Body of pancreas (tissue), 4 donors: ENCODE measurements at places on chromosomes 4 and X. TPM values are rescaled to one million over a fixed set of nuclear protein-coding genes. Genes with fewer than 3 reads are reported as not detected.

Gene DKK2
- total RNA-seq = not detected

Gene BEX1
- 41.5 TPM for total RNA-seq

Gene MND1
- not detected for total RNA-seq

Gene ASB12
- not detected for total RNA-seq

Gene CENPE
- total RNA-seq = 0.33 TPM

Gene NUP62CL
- total RNA-seq = 9.3 TPM

Gene H2BW2
- not detected for total RNA-seq

Gene ERAS
- not detected for total RNA-seq

Gene SLC2A9
- total RNA-seq = 8.6 TPM

Gene P2RY8
- total RNA-seq = 0.78 TPM

Gene UGT2B11
- total RNA-seq = not detected

Gene STATH
- not detected for total RNA-seq

Gene MBNL3
- total RNA-seq = 14.8 TPM

Gene FAM241A
- total RNA-seq = 2.0 TPM

Gene CXorf51A
- total RNA-seq = not detected

Gene TCEAL6
- total RNA-seq = not detected

Gene CT83
- not detected for total RNA-seq

Gene MAGEA4
- total RNA-seq = not detected

Gene CNGA2
- total RNA-seq = not detected

Gene ENPP6
- total RNA-seq = not detected

Gene NPY1R
- 4.9 TPM for total RNA-seq

Gene VSIG4
- 14.8 TPM for total RNA-seq

Gene LONRF3
- 18.8 TPM for total RNA-seq

Gene IGSF1
- total RNA-seq = 0.33 TPM

Gene TMEM156
- 2.9 TPM for total RNA-seq

Gene SPATA4
- not detected for total RNA-seq

Gene N4BP2
- total RNA-seq = 15.0 TPM

Gene ATP5ME
- 37.9 TPM for total RNA-seq

Gene KLKB1
- total RNA-seq = 3.1 TPM

Gene SMIM31
- 0.78 TPM for total RNA-seq

Gene WNK3
- total RNA-seq = 1.6 TPM

Gene ASB9
- 4.9 TPM for total RNA-seq

Gene SAP30
- total RNA-seq = 10.2 TPM

Gene CDKL2
- 4.6 TPM for total RNA-seq

Gene FREM3
- total RNA-seq = not detected

Gene FGD1
- 2.3 TPM for total RNA-seq

Gene TEX13B
- not detected for total RNA-seq

Gene SOWAHB
- total RNA-seq = 5.6 TPM

Gene DMRTC1
- total RNA-seq = not detected

Gene SYNPO2
- 19.5 TPM for total RNA-seq

Gene PIR
- total RNA-seq = 5.3 TPM

Gene ZXDA
- total RNA-seq = 7.0 TPM

Gene LETM1
- 23.3 TPM for total RNA-seq

Gene PARM1
- 28.7 TPM for total RNA-seq

Gene PF4V1
- not detected for total RNA-seq

Gene CSAG3
- not detected for total RNA-seq

Gene SLITRK2
- total RNA-seq = 1.6 TPM

Gene SEC24B
- 16.3 TPM for total RNA-seq

Gene STX18
- 13.5 TPM for total RNA-seq

Gene SMIM10
- total RNA-seq = 5.9 TPM

Gene CXCL3
- not detected for total RNA-seq

Gene CFP
- not detected for total RNA-seq

Gene LRAT
- total RNA-seq = 0.78 TPM

Gene ITGB1BP2
- total RNA-seq = not detected

Gene PCDH18
- 7.9 TPM for total RNA-seq

Gene TRAM1L1
- total RNA-seq = 2.3 TPM
